ENCODE measurements at places on chromosomes 12 and 14.

GRCh38 chr12:6792522-6793201 lies 3.3 kb downstream of the CD4 start:
- DNase-seq, result no peak

DNA sequence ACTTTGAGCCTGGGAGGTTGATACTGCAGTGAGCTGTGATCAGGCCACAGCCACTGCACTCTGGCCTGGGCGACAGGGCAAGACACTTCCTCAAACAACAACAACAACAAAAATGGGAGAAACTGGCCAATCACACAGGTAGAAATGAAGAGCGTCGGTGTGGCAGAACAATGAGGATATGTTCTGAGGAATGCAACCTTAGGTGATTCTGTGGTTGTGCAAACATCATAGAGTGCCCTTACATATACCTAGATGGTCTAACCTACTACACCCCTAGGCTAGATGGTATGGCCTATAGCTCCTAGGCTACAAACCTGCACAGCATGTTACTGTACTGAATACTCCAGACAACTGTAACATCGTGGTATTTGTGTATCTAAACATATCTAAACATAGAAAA lies 3.7 kb upstream of the PRDM4 start:
- no peak for DNase-seq

DNA sequence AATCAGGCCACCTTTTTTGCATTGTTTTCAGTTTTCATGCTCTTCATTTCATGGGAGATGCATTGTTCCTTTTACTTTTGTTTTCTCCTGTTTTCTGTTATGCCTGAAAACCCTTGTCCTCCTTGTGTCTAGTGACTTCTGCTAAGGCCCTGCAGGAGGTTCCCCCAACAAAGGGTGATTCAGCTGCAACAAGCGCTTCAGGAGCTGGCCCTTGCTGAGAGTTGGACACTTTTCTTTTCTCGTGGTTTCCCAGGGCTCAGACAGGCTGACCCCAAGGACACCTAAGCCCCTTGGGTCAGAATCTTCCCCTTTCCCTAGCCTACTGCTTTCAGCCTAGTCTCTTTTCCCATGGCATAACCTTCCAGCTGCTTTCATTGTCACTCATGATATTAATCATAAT lies 98.9 kb downstream of the PLXNC1 start:
- peak; percentile 51 for DNase-seq

DNA sequence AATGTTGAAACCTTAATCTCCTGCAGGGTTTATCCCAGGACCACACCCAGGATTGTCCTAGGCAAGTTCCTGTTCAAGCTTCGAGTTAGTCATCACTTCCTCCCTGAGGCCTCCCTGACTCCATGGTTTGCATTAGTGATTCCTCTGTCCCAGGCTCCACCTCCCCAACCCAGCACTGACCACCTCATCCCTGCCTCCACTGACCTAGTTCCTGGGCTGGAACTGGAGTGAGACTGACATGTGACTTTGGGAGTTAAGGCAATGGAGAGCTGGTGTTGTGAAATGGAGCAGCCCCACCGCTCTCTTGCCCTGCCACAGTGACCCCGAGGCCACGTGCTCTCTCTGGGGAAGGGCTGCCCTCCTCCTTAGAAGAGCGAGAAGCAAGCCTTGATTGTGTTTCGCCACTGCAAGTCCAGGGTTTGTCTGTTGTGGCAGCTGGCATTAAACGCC lies 15.8 kb upstream of the DTX1 start:
- no peak for DNase-seq

DNA sequence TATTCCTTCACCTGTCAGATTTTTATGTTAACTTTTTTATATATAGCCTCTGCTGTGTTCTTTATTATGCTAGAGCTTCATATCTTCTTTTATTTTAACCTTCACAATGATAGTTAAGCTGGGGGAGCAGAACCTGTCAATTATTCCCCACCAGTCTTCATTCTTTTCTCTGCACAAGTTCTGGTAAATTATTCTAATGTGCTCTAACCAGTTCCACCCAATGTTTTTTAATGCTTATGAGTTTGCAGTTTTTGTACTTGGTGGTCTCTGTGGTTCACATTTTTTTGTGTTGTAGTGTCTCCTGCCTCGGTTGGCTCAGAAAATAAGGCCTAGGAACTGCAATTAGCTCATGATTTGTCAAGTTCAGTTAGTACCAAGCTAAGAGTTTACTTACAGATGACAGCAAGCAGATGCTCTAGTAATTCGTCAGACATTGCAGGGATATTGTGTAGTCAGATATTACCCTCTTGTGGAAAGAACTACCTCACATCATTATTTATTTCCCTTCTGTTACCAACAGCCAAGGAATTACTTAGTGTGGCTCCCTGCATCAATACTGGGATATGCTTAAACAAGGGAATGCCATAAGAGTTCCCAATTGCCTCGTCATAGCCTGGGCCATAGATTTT lies 14.5 kb downstream of the DYRK2 start:
- no peak for DNase-seq

- no peak for DNase-seq
These were observed 174.4 kb downstream of the NAV3 start for GRCh38 chr12:78005094-78005492.

DNA sequence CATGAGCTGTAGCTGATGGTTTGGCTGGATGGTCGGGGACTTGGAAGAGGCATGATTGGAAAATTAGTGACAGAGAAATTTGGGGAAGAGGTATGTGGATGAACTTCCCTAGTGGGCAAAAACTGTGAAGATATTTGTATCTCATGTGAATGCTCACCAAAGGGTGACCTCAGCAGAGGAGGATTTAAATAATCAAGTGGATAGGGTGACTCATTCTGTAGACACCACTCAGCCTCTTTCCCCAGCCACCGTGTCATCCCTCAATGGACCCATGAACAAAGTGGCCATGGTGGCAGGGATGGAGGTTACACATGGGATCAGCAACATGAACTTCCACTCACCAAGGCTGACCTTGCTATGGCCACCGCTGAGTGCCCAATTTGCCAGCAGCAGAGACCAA lies 60.8 kb upstream of the KRAS start:
- DNase-seq, result no peak

DNA sequence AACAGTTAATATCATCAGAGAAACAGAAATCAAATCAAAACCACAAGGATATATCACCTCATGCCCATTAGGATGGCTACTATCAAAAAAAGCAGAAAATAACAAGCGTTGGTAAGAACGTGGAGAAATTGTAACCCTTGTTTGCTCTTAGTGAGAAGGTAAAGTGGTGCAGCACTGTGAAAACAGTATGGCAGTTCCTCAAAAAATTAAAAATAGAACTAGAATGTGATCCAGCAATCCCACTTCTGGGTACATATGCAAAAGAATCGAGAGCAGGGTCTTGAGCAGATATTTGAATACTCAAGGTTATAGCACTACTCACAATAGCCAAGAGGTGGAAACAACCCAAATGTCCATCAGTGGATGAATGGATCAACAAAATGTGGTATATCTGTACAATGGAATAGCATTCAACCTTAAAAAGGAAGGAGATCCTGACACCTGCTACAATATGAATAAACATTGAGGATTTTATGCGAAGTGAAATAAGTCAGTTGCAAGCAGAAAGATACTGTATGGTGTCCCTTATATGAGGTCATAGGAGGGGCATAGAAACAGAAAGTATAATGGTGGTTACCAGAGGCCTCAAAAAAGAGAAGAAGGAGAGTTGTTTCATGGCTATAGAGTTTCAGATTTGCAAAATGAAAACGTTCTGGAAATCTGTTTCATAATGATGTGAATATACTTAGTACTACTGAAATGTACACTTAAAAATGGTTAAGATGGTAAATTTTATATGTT lies 131.0 kb upstream of the EEA1 start:
- no peak for DNase-seq

DNA sequence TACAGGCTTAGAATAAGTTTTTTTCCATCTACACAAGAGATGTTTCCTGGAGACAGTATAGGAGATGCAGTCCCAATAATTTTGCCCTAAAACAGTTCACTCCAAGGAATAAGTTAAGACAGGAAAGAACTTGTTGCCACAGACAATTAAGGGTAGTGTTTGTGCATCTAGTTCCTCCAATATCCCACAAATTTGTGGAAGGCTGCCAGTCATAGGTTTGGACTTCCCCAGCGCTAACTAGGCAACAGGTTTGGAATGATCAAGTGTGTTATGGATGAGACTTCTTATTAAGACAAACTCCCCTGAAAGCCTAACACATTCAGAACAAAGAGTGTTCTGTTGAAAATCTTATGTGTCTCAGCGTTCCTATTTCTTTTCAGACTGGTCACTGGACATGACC lies 611.0 kb downstream of the CCER1 start:
- no peak for DNase-seq

DNA sequence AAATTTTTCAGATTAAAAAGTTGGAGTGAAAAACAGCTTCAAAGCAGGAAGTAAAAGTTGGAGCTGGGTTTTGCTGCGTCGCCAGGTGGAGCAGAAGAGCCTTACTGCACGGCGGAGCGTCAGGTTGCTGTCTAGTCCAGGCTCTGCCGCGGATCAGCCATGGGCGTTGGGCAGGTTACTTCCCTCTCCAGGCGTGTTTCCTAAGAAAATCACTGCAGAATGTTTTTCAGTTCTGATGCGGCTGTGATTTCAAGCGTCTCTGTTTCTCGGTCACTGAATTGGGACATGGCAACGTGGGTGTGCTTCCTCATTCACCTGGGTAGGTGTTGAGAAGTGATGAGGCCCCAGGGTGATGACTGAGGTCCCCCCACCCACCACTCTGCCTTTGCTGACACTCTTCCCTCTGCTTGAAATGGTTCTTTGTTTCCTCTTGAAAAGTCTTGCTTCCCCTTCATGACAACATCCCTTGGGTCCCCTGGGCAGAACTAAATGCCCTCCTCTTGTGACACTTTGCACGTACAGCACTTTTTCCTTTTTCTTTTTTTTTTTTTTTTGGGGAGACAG lies 7.6 kb downstream of the EVL start:
- no peak for DNase-seq

DNA sequence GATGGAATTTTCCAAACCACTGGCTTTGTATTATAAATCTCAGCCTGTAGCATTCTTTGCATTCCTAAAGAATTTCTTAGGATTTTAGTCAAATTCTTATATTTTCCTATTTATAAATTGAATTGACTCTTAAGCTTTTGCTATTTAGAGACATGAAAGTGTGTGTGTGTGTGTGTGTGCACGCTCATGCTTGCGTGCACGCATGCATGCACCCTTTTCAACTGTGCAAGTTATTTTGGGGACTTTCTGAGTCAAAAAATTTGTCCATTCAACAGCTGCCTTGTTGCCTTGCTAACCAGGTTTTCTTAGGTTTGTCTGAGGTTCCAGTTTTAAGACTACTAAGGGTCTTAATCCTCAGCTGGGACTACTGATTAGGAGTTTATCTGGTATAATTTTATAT lies 42.6 kb downstream of the GPATCH2L start:
- DNase-seq, result no peak

DNA sequence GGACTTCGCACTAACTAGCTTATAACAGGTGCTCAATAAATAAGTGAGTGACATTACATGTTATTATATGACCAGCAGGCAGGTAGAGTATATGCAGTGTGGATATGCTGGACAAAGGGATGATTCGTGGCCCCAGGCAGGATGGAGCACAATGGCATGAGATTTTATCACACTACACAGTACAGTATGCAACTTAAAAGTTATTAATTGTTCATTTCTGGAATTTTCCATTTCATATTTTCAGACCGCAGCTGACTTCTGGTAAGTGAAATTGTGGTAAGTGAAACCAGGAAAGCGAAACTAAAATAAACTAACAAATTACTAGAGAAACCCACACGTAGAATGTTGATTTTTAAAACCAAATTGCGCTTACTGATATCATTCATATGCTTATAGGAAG lies 3.3 kb downstream of the PARP11 start:
- no peak for DNase-seq

GRCh38 chr12:29572464-29572863 lies 75.0 kb upstream of the OVCH1 start:
- no peak for DNase-seq

- no peak for DNase-seq
These were observed 6.4 kb upstream of the A2M start for GRCh38 chr12:9122091-9122609.

DNA sequence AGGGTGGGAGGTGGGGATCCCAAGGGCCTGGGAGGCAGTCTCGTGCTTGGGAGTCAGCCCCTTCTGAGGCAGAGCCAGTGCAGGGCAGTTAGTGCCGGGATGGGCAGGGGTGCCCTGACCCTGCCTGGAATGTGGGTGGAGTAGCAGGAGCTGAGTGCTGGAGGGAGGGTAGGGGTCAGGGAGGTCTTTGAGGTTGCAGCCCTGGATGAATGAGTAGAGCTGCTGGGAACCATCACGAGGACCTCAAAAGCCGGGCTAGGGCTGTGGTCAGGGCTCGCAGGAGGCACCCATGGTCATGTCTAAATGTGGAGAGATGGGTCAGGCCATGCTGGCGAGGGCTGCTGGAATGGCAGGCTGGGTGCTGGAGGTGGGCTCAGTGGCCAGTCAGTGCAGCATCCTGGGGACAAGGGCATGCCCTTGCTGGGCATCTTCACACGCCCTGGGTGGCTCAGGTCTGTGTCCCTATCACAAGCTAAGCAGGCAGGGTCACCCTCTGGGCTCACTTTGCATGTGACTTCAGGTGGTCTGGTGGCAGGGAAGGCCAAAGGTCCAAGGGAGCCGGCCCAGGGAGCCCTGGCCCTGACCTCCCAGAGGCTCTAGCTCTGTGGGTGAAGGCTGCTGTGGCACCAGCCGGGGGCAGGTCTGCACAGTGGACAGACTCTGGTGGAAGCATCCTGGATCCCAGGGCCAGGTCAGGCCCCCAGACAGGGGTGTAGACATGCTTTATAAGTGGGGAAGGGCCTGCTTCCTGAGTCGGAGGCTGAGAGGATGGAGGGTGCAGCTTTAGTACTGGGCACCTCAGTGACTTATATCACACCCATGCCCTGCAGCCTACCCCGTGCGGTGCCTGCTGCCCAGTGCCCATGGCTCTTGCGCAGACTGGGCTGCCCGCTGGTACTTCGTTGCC lies 24.5 kb downstream of the PAPLN start:
- DNase-seq, result no peak

DNA sequence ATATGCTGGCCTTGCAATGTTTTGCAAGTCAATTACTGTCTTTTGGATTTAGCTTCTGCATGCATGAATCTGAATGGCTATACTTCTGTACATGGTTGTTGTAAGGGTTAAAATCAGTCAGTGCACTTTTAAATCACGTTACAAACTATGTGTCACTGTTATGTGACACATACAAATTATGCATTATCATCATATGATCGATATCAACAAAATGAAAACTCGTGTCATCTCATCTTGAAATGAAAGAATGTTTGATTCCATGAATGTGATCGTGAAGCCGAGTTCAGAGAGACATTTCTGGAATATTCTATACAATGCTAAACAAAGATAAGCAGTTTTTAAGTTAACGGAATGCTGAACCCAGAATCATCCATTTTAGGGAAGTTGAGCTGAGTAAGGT lies 116.5 kb downstream of the HMGA2 start:
- DNase-seq, result no peak

GRCh38 chr12:65155784-65156183 lies 13.6 kb upstream of the LEMD3 start:
- no peak for DNase-seq

GRCh38 chr12:49818241-49818895 lies 9.8 kb downstream of the NCKAP5L start:
- no peak for DNase-seq

- DNase-seq, result no peak
These were observed 7.3 kb downstream of the PHB2 start for GRCh38 chr12:6963016-6963731.

GRCh38 chr12:80702889-80703805 lies 4.3 kb upstream of the MYF6 start:
- DNase-seq, result no peak

Measured in neuronal stem cell (in vitro differentiated cells).